ENCODE measurements at places on chromosomes 13 and 19.

- no peak for DNase-seq
Measured at GRCh38 chr19:38868551-38868950, 9.5 kb downstream of the RINL start.

- no peak for DNase-seq
Measured at GRCh38 chr13:100523981-100524386, 64.6 kb downstream of the GGACT start.

DNA sequence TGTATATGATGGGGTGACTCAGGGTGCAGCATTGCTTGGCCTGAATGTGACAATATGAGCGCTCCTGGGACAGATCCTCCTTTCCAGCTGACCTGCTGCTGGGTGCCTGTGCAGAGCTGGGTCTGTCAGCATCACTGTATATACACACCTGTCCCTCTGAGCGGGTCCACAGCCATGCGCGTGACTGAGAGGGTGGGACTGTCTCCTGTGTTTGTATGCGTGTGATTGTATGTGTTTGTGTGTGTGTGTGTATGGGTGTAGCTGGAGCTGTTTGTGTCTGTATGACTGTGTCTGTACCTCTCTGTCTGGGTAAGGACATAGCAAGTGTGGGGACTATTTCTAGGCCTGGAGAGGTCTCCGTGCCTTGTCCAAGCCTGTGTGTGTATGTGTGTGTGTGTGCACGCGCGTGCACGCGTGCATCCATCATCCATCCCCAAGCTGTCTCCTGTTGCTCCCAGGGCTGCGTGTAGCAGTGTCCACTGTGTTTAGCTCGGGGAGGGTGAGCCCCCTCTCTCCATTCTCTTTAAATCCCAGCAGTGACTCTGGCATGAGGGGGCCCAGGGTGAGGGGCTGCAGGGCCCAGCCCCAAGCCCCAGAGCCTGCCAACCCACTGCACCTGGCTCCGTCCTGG lies 8.3 kb downstream of the IGLON5 start:
- DNase-seq, result no peak

DNA sequence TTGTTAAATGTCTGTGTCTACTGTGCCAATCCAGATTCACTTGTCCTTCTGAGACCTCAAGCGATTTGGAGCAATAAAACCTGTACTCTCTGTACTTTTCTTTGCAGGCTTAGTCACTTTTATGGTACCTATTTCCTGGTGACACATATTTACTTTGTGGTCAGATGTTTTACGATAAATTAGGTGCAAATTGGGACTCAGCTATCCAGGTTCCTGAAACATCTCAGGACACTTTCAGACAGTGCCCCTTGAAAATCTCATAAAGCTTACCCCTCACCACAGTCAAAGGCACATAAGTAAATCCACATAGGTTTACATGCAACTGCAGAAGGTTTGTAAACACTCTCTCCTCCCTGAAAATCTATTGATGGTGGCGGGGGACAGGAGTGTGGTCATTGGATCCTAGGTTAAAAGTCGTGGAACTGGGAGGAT lies 438.8 kb downstream of the EFNB2 start:
- no peak for DNase-seq

DNA sequence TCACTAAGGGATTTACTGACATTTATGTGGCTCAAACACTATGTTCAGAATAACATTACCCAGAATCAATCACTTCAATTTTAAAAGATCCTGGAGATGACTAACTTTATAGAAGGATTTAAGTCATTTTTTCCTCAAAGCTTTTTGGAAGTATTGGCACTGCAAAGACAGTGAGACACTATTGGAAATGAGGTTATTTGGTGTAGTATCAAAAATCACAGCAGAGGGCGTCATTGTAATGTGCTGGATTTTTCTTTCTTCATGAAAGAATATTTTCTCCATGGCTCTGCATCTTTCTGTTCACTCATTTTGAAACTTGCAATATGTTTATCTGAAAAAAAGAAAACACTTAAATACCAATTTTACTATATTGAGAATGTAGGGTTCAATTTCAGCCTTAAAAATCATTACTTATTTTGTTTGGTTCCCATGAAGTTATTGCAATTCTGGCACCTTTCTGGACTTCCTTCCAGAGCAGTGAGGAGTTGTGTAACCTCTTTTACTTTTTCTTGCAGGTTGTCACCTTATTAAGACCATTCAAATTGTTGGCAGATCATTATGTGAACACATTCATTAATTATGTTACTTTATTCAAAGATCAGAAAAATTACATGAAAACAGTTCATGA lies 3.7 kb upstream of the CSNK1A1L start:
- peak; percentile 71 for DNase-seq

- no peak for DNase-seq
Measured at GRCh38 chr19:41802770-41803169, 6.4 kb downstream of the CEACAM3 start.

DNA sequence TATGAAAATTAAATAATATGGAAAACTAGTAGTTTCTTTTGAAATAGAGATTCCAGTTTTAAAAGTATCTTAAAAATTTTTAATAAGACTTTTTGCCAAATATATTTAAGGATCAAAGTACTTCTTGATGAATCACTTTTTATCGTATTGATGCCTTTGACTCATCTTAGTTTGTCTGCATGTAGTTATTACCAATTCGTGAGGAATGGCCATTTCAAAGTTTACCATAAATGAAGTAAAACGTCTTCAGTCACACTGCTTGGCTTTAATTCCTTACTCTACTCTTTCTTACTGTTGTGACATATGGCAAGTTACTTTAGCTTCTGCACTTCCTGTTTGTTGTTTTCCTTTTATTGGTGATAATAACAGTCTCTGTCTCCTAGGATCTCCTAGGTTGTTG lies 38.3 kb downstream of the NDFIP2 start:
- no peak for DNase-seq

DNA sequence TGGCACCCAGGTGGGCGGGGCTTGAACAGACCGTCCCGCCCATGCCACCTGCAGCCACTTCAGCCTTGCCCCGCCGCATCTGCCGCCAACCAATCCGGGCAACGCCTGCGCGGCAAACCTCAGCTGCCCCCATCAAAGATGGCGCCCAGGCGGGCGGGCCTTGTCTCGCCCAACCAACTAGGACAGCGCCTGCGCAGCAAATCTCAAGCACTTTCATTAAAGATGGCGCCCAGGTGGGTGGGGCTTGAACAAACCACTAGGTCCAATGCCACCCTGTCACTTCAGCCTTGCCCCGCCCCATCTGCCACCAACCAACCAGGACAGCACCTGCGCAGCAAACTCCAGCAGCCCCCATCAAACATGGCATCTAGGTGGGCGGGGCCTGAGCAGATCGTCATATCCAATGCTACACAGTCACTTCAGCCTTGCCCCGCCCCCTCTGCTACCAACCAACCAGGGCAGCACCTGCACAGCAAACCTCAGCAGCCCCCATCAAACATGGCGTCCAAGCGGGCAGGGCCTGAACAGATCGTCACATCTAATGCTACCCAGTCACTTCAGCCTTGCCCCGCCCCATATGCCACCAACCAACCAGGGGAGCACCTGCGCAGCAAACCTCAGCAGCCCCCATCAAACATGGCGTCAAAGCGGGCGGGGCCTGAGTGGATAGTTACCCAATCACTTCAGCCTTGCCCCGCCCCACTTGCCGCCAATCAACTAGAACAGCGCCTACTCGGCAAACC lies 1.4 kb downstream of the PEG3 start:
- DNase-seq, result no peak

GRCh38 chr19:4567584-4568071 lies 8.1 kb upstream of the SEMA6B start:
- peak; percentile 77 for DNase-seq

- no peak for DNase-seq
Measured at GRCh38 chr13:39269411-39269810, 231.2 kb downstream of the NHLRC3 start.

DNA sequence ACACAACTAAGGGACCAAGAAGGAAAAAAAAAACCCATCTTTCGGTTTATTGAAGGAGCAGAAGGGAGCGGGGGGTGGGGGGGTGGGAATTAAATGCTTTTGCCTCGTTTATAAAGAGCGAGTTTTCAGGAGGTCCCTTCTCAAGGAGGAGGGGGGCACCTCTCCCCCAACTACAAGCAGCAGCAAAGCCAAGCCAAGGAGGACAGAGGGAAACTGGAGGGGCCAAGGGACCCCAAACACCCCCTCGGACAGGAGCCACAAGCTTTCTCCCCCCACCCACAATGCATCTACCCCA lies 2.4 kb downstream of the IRF2BP1 start:
- DNase-seq, result no peak

DNA sequence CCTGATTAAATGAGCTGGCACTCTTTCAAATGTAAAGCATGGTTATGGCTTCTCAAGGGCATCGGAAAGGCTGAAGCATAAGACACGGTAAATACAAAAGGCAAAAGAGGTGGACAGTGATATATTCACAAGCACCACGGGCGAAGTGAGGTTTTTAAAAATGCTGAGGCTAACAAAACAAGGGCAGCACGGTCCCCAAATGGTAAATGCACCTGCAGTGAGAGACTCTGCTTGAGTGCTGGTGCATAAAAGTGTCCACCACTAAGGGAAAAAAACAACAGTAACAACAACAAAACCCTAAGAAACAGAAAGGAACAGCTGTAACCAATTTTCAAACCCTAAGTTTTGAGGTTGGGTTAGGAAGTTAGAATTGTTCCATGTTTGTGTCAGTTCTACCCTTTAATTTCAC lies 234.9 kb downstream of the PCDH9 start:
- DNase-seq, result no peak

DNA sequence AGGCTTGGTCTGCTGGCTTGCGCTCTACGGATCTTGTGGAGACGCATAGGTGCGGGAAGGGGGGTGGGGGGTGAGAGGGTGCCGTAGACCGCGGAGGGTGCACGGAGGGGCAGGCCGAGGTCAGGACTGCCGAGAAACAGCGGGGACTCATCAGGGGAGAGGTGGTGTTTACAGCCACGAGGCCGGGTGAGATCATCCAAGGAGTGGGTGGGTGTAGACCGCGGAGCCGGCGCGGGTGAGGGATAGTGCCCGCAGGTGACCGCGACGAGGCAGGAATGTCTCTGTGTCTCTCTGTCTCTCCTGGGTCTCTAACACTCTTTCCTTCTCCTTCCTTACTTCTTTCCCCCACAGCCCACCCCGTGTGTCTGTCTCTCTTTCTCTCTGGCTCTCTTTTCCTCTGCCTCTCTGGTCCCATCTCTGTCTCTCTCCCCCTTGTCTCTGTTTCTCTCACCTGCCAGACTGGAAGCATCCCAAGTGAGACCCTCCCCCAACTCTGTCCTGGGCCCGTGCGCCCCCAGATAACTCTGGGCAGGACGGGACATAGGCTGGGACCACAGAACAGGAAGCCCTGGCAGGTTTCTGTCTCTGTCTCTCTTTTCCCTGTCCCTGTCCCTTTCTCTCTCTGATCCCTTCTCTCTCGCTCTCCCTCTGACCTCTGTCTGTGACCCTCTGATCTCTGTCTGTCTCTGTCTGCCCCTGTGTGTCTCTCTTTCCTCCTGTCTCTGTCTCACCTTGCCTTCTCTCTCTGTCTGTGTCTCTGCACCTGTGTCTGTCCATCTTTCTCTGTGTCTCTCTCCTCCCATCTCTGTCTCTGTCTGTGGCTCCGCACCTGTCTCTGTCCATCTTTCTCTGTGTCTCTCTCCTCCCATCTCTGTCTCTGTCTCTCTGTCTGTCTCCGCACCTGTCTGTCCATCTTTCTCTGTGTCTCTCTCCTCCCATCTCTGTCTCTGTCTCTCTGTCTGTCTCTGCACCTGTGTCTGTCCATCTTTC lies 1.8 kb upstream of the KLK4 start:
- no peak for DNase-seq

GRCh38 chr19:55466241-55466614 lies 1.7 kb upstream of the C19orf85 start:
- DNase-seq, result no peak

DNA sequence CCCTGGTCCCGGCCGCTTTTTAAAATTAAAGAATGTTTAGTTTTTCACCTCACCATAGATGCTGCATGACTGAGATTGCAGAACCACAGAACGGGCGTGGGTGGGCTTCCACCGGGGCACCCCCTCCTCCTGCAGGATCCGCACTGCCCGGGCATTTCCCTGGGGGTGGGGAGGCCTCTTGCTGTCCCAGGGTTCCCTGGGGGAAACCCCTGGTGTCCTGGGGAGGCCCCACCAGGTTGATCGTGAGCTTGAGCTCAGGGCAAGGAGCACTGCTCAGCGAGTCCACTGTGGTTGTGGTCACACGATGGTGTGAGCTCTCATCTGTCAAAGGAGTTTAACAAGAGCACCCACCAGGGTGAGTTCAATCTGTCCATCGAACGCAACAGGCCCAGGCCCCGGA lies 11.4 kb upstream of the TCF3 start:
- DNase-seq, result no peak

GRCh38 chr19:3467437-3468198 lies 12.7 kb downstream of the SMIM24 start:
- DNase-seq, result no peak

DNA sequence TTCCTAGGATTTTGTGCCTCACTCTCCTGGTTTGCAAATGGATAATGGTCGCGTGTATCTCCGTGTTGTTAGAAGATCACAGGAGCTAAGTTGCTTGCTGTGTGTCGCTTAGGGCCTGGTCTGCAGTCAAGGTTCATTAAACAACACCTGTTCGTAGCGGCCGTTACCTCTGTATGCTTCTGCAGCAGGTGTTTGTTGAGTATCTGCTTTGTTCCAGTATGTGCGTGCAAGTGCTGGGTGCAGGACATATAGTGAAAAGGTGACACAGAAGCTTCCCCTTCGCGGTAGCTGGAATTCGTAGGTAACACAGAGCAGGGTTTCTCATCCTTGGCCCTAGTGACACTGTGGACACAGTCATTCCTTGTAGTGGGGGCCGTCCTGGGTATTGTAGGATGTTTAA lies 5.4 kb downstream of the MED25 start:
- no peak for DNase-seq

DNA sequence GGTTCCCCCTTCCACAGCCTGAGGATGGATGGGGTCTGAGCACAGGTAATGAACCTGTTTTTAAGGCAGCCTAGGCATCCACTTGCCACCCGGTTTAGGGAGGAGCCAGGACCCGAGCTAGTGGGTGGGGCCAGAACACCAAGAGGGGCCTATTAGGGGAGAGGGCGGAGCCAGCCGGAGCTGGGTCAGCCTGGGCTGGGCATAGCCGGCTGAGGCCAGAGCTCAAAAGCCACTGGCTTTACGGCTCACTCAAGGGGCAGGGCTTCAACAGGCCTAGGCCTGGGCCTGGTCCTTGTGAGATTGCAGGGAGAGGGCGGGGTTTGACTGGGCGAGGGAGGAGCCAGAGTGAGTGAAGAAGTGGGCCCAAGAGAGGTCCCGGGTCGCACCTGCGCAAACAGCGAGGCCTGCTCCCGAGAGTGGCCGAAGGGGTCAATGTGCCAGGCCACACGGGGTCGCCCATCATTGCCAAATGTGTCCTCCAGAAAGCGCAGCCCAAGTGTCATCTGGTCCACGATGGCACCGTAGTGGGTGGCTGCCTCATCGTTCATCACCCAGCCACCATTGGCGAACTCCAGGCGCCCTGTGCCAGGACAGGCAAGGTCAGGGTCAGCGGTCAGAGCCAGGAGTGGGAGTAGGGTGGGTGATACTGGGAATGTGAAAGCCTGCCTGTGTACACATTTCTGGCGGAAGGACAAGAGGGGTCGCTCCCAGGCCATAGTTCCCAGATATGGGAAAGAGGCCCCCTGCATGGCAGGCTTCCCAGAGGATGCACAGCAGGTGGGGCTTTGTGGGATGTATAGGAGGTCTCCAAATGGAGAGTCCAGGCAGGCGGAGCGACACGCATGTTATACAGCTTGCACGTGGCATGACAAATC lies 1.9 kb downstream of the MAN2B1 start:
- DNase-seq, result peak; percentile 79

- DNase-seq, result no peak
Measured at GRCh38 chr13:111919286-111919685, 147.7 kb upstream of the SOX1 start.
